ENCODE measurements at places on chromosomes 2 and 18.
A peak's percentile ranks its signal among the peaks of the same experiment; 100 is the strongest.

DNA sequence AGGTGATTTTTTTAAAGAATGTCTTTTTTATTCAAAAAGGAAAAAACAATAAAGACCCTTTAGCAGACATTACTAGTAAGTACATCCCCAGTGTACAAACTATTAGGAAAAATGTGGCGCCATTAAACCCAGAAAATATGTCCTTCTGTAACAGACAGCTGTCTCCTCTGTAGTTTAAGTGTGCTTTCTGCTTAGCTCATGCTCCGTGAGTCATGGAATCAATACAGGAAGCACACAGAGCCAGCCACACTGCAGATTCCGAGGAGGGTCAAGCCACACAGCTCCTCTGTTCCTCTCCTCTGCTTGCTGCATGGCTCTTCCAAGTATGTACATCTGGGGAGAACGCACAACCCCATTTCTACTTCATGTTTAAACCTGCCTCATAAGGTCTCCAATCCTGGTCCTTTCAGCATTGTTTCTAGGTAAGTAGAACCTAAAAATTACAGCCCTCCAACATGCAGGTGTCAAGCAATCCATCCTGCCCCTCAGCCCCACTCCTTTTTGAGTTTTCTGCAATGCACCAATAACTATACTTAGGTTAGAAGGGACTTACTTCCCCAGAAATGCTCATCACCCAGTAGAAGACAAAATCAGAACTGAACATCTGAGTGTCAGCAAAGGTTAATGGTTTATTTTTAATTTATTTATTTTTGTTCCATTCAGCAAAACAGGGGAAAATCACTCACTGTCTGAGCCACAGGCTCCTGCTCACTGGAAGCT, 37.5 kb downstream of the ACVR1 start:
- peak; percentile 46 for DNase-seq

GRCh38 chr2:200600549-200601225, 14.9 kb downstream of the AOX1 start:
- no peak for DNase-seq

GRCh38 chr2:182043021-182043420, 57.4 kb downstream of the PPP1R1C start:
- no peak for DNase-seq

- peak; percentile 88 for DNase-seq
Observed at GRCh38 chr2:191150600-191151330, at the start of gene STAT4. Gene STAT4 (minus strand): TSS chr2:191150994. CDS start chr2:191148203, 2,791 bp downstream.

DNA sequence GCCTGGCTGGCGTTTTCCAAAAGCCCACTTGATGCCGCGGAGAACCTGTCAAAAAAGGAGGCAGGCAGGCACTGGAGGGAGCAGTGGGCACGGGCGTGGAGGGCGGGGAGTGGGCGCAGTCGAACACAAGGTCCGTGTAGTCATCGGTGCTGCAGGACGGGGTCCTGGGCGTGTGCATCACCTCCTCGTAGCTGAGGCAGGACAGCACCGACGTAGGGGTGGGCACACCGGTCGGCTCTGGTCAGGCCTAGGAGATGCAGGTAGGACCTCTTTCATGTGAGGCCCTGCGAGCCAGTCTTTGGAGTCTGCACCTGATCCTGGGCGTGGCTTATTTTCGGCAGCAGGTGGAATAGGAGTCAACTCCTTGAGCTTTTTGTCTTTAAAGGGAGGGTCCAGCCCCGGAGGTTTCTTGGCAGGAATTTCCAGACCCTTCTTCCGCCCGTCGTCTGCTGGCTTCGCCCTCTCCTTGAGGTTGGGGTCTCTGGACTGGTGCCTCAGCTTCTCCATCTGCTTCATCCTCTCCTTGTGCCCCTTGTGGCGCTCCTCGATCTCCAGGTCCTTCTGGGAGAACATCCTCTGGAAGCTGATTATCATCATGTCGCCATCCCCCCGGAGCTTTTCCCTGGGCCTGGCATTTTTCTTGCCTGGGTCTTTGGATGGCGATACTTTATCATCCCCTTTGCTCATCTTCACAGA, 892.5 kb upstream of the LRRTM1 start:
- DNase-seq = no peak

GRCh38 chr2:223841436-223842190, 4.2 kb upstream of the AP1S3 start:
- DNase-seq = no peak

DNA sequence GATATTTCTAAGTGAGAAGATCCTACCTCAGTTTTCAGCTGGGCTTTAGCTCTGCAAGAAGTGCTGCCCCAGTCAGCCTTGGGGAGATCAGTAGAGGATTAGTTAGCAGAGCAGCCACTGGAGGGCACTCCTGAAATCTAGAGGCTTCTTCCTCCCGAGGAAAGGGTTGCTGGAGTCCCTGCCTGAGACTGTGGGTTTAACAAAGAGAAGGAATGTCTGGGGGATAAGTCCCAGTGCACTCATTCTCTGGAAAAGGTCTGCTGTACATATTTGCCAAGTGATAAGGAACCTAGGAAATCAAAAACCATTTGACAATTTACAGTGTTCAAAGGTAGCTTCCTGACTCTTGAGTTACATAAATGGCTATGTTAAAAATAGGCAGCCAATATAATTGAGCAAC, 207.2 kb downstream of the SLC8A1 start:
- peak; percentile 30 for DNase-seq

DNA sequence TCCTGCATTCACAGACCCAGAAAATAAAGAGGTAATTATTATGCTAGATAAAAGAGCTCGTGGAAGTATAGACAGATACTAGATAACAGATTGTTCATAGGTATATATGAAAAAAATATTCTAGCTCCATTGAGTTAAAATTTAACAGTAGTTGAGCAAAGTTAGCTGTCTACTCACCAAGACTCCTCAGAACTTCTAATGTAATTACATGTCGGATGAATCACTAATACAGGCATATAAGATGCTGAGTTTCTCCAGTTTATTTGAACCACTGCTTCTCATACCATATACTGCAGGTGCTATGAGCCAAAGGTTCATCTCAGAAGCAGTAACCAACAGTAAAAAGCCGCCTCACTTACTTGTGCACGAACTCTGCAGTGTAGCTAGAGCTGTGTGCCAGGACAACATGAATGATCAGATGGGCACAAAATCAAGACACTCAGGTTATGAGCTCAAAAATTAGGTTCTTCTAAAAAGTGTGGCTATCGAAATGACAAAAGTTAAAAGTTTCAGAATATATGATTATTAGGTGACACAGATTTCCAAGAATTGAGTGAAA, 373.4 kb downstream of the NCKAP5 start:
- DNase-seq = no peak

- no peak for DNase-seq
Observed at GRCh38 chr2:127429844-127430425, 11.7 kb downstream of the PROC start.

DNA sequence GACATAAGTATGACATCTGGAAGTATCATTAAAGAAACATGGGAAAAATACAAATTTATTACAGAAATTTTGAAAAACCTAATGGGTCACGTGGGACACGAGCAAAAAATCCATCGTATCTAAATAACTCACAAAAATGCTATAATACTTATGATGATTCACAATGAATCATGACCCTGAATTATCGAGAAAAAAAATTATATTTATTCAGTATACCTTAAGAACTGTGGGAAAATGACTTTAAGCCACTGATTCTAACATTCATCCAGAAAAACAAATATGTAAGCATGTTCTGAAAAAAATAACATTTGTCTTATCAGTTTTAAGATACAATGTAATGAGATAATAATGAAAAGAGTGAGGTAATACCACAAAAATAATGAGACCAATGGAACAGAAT, 51.8 kb downstream of the ZNF385B start:
- DNase-seq = no peak

GRCh38 chr18:55289775-55290174, 298.2 kb downstream of the TCF4 start:
- no peak for DNase-seq

- DNase-seq = no peak
Observed at GRCh38 chr18:1308686-1309085, 404.0 kb downstream of the ADCYAP1 start.

GRCh38 chr18:74264303-74265020, 27.3 kb downstream of the CYB5A start:
- peak; percentile 30 for DNase-seq

DNA sequence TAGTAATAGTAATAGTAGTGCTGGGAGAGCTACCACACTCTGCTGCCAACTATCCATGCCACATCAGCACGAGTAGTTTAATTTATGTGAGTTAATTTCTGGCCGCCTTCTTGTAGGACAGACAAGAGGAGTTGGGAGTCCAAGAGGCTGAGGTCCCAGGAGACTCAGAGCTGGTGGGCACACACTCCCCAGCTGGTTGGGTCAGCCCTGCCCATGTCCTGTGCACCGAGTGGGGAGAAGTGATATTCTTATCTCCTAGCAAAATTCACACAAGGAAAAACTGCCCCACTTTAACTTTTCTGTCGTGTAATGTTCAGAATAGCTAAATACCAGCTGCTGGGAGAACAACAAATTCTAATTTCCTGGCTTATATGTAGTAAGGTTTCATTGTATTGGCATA, 15.2 kb upstream of the MAP4K4 start:
- no peak for DNase-seq

GRCh38 chr2:199830531-199830930, 20.5 kb downstream of the FTCDNL1 start:
- DNase-seq = no peak

DNA sequence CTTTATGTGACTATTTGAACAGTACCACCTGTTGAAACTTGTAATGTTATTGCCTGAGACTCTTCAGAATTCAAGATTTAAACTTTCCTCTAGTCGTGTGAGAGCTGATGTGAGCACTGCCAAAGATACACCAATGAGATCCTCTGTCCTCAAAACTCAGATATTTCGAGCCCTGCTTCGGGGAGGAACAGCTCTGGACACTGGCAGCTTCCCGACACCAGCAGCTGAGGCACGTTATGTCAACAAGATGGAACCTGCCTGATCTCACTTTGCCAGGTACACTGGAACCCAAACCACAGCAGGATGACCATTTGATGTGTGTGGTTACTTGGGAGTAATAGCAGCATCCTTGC, 319.9 kb upstream of the RBMS1 start:
- DNase-seq = no peak

DNA sequence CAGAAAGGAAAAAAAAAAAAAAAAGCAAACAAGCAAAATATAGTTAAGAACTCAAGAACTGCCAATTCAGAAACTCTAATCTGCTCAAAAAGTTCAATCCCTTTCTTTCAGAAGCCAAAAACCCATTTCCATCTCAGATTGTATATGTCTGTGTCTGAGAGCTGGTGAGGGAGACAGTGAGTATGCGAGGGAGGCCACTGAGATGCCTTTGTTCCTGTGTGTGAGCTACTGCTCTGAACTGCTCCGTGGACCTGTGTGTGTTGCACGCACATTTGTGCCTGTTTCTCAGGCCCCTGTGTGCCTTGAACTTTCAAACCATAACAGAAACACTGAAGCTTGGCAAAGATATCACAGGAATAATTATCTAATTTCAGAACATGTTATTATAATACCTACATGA, 2.5 kb upstream of the PKDCC start:
- no peak for DNase-seq

GRCh38 chr2:171878481-171878993, 15.5 kb downstream of the SLC25A12 start:
- DNase-seq = no peak

GRCh38 chr18:77316008-77316407, 66.4 kb downstream of the GALR1 start:
- no peak for DNase-seq

DNA sequence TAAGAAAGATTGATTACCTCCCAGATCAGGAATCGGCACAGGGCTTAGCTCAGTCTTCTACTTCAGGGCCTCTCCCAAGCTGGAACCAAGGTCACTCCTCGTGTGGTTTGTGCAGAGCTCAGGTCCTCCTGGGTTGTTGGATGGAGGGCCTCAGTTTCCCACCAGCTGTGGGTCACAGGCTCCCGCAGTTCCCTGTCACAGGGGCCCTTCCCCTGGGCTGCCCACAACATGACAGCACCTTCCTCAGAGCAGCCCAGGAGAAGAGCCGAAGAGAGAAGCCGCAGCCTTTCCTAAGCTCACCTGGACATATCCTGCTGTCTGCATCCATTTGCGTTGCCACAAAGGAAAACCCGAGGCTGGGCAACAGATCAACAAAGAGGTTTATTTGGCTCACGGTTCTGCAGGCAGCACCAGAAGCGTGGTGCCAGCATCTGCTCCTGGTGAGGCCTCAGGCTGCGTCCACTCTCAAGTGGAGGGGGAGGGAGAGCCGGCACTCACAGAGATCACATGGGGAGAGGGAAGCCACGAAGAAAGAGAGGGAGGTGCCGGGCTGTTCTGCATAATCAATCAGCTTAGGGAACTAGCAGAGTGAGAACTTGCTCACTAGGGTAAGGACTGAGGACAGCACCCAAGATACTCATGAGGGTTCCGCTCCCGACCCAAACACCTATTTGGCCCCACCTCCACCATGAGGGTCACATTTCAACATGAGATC, 13.0 kb upstream of the ALLC start:
- DNase-seq = no peak

GRCh38 chr2:33409417-33409955, 67.0 kb upstream of the RASGRP3 start:
- no peak for DNase-seq

DNA sequence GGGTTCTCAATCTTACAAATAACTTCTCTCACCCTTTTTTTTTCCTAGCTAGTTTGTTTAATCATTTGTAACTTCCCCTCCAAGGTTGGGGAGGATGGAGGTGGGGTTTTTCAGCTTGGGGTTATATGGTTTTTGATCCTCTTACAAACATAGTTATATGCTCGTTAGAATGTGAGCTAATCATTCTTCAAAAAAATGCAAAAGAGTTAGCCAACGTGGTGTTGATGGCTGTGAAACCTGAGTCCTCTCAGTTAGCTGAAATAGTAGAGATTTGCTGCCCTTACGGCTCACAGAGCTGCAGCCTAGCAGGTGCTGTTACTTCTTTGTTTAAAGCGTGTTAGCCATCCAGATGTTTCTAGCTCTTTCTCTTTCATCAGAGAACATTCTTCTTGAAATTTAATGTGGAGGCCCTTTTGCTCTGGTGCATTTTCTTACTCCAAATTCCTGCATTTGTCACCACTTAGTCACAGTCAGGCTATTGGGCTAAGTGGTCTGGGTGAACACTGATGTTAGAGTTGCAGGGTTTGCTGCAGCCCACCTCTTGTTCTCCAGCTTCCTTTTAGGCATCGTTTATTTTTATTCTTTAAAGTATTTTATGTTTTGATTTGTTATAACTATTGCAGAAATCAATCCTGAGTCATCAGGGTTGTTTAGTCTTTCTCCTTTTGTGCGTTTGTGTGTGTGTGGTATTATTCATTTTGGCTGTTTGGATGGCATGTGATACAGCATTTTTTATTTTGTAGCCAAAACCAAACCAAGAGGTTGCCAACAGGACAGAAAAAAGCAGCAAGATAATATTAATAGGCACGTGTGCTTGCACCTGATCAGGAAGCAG, 41.1 kb downstream of the LIMS1 start:
- DNase-seq = no peak

DNA sequence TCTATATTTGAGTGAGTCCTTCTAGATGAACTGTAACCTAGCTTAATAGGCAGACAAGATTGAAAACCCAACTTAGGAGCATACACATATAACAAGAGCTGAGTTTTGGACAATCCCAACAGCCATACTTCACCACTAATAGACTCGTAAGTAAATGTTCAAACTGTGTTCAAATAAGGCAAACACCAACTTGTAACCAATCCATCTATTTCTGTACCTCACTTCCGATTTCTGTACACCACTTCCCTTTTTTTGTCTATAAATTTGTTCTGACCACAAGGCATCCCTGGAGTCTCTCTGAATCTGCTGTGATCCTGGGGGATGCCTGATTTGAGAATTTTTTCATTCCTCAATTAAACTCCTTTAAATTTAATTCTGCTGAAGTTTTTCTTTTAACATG, 1149.1 kb upstream of the NRXN1 start:
- no peak for DNase-seq

Measured in activated CD4-positive, alpha-beta T cell treated with anti-CD3 and anti-CD28 coated beads for 48 hours (primary cell).